ENCODE measurements at places on chromosomes 4 and X.

DNA sequence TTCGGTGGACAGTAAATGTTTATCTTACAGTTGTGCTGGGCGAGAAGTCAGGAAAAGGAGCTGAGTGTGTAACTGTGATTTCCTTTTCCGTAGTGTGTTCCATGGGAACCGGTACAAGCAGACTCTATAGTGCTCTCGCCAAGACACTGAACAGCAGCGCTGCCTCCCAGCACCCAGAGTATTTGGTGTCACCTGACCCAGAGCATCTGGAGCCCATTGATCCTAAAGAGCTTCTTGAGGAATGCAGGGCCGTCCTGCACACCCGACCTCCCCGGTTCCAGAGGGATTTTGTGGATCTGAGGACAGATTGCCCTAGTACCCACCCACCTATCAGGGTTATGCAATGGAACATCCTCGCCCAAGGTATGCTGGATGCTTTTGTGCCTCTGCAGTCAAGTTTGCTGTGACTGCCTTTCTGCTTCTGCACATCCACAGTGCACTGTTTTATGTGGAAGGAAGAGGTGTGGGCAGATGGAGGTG is 27.4 kb downstream of the NOCT start:
- no peak for DNase-seq

GRCh38 chr4:48030470-48030869 is 13.9 kb downstream of the NIPAL1 start:
- no peak for DNase-seq

- no peak for DNase-seq
These were observed 104.9 kb downstream of the CHIC2 start for GRCh38 chr4:53959343-53960120.

DNA sequence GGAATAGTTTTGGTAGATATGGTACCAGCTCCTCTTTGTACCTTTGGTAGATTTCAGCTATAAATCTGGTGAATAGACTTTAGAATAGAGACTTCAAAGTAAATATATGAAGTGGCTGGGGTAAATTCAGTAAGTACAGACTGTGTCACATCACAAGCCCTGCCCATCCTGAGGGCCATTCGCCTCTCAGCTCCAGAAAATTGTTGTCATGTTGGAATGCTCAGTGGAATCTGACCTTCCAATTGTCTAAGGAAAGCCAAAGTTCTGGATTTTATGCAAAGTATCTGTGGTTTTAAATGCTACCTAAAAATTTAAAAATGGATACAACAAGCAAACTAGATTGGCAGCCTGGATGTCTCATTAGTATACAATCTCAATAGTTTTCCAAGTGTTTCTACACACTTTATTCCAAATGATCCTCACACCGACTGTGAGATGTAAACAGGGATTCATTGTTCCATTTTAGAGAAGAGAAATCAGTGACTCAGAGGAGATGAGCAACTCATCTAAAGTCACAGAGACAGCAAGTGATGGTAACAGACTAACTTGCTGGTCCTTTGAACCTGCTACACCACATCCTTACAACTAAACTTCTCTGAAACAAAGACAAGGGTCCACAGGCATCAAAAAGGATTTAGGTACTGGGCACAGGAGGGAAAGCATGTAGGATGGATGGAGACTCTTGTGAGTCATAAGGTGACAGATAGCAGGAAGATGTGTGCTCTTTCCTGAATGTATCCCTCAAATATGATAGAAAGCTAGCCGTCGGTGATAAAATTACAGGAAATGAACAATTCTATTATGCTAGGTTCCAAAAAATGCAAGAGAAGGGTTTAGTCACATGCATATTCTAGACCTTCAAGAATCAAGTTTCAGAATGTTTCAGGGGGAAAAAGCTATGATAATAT is 127.3 kb downstream of the ATP10D start:
- DNase-seq: no peak

DNA sequence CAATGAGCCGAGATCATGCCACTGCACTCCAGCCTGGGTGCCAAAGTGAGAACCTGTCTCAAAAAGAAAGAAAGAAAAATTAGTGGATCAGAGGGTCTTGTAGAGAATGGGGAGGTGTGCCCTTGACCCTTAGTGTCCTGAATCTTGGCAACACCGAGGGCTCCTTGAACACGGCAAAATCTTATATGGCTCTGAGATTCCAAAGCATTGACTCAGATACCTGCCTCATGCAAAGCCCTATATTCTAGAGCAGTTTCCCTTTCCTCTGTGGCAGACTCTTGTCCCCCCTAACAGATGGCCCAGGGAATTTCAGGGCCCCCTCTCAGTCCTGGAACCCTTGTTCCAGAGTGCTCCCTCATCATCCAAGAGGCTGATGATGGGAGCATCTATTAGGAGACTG is 6.8 kb downstream of the CLDN2 start:
- no peak for DNase-seq

DNA sequence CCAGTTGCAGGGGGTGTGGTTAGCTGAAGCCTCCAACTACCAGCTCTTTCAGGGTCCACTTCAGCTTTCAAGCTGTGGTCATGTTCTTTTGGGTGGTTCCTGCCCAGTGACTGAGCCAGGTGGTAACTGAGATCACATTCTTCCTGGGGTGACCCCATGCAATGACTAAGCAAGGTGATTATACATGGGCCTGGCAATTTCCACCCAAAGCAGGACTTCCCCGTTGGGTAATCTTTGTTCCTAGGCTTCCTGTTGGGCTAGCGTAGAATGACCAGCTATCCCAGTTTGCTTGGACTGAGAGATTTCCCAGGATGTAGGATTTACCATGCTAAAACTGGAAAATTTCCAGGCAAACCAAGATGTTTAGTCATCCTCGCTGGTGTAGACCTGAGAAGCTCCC is 18.4 kb upstream of the MAGEB17 start:
- DNase-seq: no peak

DNA sequence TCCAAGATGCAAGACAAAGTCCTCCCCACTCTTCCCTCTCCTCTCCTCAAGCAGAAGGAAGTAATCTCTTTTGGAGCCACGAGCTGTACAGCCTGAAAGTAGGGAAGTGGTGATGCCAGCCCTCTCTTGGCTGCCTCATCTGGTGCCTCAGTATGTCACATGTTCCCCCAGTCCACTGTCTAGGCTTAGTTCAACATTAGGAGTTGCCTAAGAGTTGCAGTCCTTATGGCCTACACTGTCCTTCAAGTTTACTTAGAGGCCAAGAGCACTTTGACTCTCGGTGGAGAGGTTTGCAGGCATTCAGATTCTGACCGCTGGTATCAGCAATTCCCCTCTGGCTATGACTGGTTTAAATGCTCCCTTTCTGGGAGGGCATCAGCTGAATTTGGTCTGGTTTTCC is 735.6 kb downstream of the GLUD2 start:
- no peak for DNase-seq

DNA sequence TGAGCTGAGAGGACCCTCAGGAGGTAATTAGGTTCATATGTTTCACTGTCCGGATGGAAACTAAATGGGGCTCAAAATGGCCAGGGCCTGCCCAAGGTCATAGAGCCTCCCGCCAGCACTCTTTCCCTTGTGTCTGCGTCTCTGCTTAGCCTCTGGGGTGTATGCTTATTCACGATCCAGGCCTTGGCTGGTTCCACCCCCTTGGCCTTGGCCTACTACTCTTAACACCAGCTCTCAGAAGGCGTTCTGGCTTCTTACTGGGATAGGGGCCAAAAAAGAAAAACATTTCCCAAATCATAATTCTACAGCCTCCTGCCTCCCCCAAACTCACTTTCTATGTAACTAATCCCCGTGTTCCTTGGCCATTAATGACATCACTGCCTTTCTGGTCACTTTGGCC is 68.8 kb downstream of the RTL5 start:
- DNase-seq: no peak

GRCh38 chrX:39427492-39427891 is 626.2 kb downstream of the MID1IP1 start:
- no peak for DNase-seq

All from activated T-cell treated with anti-CD3 and anti-CD28 coated beads, Interleukin-2, amount 50 U/mL, for 48 hours (primary cell).